Activated effector memory CD4-positive, alpha-beta T cell treated with anti-CD3 and anti-CD28 coated beads, Interleukin-2, amount 50 U/mL, for 16 hours (primary cell): ENCODE measurements at places on chromosomes 11 and 22.

DNA sequence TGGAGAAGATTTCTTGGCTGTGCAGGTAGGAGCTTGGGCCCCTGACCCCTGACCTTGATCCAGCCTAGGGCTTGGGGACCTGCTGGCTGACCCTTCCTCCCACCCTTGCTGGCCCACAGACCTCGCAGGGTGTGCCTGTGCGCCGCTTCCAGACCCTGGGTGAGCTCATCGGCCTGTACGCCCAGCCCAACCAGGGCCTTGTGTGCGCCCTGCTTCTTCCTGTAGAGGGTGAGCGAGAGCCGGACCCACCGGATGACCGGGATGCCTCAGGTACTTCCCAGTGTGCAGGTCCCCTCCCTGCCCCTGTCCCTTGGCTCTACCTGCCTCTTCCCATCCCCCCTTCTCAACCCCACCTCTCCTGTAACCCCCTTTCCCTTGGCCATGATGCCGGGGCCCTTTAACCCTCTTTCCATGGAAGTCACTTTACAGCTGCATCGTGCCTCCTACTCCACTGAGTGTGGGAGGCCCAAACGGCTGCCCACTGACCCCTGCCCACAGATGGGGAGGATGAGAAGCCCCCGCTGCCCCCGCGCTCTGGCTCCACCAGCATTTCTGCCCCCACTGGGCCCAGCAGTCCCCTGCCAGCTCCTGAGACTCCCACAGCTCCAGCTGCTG is 3.8 kb downstream of the INPPL1 start:
- peak; percentile 61 for DNase-seq

DNA sequence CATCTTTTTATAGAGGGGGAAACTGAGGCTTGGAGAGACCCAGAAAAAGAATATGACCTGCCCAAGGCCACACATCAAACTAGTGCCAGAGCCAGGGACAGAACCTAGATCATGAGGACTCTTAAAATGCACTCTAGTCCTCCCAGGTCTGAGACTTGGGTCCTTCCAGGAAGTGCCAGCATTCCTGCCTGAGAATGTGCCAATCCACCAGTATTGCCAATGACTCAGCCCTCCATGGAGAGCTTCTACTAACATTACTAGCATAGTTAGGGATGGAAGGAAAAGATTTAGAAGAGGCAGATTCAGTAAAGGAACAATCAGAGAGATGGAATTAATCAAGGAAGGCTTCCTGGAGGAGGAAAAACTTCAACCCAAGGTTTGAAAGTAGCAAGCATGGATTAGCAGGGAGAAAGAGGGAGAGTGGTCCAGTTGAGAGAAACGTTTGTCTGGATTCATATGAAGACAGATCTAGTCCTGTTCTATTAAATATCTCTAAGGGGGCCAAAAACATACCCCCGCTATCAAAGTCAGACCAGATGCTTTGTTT is 20.1 kb upstream of the SMIM35 start:
- peak; percentile 2 for DNase-seq

- no peak for DNase-seq
Measured at GRCh38 chr22:25083807-25084200, 115.9 kb upstream of the CRYBB3 start.

GRCh38 chr11:72352859-72353551 is 81.3 kb downstream of the CLPB start:
- DNase-seq = no peak

GRCh38 chr11:103110391-103110790 is 1.2 kb downstream of the DYNC2H1 start:
- DNase-seq = no peak

DNA sequence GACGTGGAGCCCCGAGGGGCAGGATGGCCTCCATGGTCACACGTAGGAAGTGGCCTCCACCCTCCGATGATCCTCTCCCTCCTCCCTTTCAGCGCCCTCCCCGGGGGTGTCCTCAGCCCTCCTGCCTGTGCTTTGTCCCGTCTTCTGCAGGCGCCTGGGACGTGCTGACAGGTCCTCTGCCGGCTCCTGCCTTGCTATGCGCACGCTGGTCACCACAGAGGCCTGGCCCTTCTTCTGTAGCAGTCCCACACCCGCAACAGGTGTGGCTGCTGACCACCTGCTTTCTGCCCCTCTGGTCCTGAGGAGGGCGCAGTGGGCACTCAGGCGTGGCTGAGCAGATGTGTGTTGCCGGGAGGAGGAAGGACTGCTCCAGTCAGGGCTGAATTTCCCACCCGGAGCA is 27.7 kb upstream of the PPP6R3 start:
- DNase-seq = no peak

DNA sequence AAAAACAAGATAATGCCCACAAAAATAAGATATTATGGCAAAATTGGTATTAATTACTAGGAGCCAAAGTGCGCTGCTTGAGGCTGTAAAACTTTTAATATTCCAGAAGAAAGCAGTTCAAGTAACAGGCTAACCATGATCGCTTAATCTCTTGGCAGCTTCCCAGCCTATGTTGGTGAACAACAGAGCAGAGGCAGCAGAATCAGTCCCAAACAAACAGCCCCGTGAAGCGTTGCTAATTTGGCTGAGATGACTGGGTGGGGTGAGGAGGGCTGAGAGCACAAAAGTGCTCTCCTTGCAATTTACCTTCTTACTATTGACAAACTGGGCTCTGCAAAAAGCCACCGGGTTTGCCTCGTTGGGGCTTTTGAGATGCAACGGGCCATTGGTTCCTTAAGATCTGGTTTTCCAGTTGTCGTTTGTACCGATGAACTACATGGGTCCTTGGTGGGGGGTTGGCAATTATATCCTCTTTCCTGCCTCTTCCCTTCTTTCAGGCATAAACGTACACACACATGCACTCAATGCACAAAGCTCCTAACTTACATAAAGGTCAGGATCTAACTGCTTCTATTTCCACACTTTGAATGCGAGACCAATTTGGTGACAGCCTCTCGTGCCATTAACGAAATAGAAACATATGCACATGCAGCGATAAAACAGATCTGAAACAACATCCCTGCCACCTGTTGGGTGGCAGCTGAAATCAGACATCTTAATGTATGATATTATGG is 407.6 kb upstream of the CADM1 start:
- no peak for DNase-seq

DNA sequence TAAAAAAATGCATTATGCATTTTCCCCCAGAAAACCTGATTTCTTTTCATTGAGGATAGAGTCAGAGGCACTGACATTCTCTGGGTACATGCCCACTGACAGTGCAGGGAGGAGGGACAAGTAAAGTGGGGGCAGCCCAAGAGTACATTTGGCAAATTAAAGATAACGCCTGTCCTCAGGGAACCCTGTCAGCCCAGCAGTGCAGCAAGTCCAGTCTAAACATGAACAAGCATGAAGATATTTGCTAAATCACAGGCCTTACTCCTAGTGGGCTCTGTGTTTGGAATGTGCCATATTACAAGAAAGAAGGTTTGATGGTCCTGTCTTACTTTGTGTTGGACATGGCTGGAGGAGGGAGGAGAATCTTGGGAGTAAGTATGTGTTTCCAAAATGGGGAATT is 37.9 kb downstream of the AMOTL1 start:
- no peak for DNase-seq

- peak; percentile 61 for DNase-seq
Measured at GRCh38 chr11:7672960-7673723, at the start of gene CYB5R2. CYB5R2 (minus strand) TSS chr11:7673500; CDS start chr11:7672825, 675 bp downstream.

- no peak for DNase-seq
Measured at GRCh38 chr22:35752006-35752862, 34.6 kb downstream of the APOL5 start.

- peak; percentile 21 for DNase-seq
Measured at GRCh38 chr11:45402049-45402630, 116.0 kb upstream of the SYT13 start.

GRCh38 chr11:94722735-94723134 is 45.4 kb upstream of the AMOTL1 start:
- DNase-seq = no peak

GRCh38 chr11:128451652-128452470 is 135.5 kb downstream of the ETS1 start:
- DNase-seq = no peak

DNA sequence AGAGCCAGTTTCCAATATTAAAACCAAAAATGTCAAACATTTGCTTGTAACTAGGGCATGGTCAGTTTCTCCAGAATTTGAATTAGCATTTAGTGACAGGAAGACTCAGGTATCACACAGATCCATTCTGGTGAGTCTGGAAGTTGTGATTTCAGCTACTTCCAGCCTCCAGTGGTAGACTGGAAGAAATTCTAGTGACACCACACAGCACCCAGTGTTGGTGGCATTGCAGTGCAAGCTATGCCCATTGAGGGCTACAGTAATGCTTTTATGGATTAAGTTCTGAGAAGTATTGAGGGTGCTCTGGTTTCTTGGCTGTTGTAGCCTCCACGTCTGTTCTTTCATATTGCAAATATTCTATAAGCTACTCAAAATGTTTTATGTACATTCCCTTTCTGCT is 31.4 kb upstream of the MMP20 start:
- no peak for DNase-seq

DNA sequence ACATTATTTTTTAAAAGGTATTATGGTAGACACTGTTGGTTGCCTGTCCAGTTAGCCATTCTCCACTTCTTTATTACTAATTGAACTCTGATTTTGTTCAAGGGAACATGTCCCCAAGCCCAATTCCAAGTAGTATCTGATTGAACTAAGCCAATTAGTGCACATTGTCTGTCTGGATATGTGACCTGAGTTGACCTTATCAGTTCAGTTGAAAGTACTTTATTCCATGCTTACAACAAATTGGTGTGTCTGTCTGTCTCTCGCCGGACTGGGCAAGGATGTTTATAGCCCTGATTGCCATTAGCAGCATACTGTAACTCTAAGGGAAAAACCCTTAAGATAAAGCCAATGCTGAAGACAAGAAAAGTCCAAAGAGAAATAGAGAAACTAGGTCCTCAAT is 85.6 kb downstream of the INTS4 start:
- DNase-seq = no peak

DNA sequence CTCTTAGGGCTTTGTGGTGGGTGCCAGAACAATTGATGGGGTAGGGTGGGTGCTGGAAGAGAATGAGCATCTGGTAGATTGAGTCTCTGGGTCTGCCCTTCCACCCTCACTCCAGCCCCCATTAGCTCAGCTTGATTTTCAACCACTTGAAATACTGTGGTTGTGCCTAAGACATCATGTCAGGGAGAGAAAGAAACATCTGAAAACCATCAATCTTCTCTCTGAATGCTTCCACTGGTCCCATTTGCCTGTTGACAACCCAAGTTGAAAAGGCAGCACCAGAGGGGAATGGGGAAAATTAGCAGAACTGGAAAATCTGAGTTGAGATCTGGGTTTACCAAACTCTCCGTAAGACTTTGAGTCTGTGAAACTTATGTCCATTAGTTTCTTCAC is 26.1 kb downstream of the CD44 start:
- no peak for DNase-seq

DNA sequence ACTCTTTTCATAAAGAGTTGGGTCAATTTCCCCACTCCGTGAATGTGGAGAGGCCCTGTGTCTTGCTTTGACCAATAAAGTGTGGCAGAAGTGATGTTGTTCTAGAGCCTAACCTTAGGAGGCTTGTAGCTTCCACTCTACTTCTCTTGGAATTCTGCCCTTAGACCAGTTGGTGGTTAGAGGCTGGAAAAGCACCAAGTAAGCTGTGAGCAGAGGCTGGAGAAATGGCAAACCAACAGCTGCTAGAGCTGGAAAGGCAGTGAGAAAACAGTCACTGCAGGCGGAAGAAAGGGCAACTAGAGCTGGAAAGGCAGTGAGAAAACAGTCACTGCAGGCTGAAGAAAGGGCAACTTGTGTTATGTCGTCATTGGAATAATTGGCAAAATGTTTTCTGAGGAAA is 29.8 kb upstream of the MSANTD2 start:
- no peak for DNase-seq

- no peak for DNase-seq
Measured at GRCh38 chr11:35248558-35249323, 109.8 kb downstream of the CD44 start.

GRCh38 chr11:121590772-121591404 is 138.1 kb upstream of the SORL1-AS1 start:
- no peak for DNase-seq

DNA sequence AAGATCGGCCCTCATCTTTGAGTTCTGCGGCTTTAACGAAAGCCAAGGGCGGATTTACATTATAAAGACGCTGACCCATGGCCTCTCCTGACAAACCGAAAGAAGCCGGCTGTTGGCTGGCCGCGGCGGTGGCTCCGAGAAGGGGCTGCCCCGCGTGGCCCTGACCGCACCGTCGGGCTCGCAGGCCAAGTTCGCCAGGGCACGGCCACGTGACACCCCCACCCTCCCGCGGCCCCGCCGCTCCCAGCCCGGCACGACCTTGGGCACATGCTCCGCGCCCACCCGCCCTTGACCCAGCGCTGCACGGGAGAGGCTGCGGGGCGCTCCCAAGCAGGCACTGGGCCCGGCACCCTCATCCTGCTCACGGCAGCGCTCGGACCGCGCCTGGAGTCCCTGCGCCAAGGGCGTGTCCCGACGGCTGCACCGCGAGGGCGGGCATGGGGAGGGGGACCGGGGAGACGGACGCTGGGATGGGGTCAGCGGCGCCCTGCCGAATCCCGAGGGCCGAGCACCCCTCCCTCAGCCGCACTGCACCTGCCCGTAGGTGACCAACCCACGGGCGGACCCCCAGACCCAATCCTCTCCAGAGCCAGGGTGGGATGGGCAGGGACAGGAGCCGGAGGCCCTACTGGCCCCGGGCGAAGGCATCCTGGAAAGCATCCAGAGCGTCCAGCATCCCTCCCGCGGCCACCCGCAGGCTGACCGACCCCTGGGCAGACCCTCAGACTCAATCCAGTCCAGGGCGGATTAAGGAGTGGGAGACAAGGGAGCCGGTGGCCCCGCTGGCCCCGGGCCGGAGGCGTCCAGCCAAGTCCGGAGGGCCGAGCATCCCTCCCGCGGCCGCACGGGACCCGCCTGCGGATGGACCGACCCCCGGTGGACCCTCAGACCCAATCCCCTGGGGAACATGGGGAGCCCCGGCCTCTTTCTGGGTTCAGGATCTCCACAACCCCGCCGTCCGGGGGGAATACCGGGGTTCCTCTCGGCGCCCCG is 759 bp downstream of the CPT1A start:
- peak; percentile 77 for DNase-seq

DNA sequence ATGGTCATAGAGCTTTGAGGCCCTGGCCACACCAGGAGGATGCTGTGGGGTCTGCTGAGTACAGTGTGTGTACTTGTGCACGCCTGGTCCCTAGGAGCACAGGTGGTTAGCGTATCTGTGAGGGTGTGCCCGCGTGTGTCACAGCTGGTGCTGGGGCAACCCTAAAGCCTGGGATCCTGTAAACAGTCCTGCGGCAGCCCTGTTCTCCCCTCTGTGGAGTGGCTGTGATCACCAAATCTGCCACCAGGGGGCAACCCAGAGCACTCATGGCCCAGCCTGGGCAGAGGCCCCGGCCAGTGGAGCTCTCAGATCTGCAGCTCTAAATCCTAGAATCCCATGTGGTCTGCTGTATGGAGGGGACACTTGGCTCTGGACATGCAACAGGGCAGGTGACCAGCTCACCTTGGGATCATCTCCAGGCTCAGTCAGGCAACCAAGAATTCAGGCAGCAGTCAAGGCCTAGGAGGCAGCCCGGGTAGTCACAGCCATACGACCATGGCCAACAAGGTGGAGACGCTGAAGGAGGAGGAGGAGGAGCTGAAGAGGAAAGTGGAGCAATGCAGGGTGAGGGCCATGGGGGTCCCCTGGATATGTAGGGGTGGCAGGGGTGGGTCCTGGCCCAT is 3.9 kb downstream of the SH3BP1 start:
- DNase-seq = peak; percentile 95

GRCh38 chr11:134479206-134480135 is 67.4 kb upstream of the B3GAT1 start:
- no peak for DNase-seq

- DNase-seq = no peak
Measured at GRCh38 chr22:27110665-27111451, 453.5 kb downstream of the MIAT start.
